ENCODE measurements at places on chromosomes 6 and 20.

DNA sequence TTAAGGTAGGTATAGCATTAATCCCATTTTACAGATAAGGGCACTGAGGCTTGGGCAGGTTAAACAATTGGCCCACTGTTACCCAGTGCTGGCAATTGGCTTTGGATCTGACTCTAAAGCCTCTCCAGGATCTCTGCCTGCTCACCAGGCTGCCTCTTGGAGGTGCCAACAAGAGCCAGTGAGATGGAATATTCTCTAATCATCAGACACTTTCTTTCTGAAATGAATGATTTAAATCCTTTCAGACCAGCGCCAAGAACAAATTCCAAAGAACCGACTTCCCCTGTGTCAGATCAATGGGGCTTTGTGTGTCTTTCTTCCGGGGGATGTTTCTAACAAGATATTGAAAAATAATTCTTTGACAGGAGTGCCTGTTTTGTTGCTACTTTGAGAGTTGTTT is 23.6 kb downstream of the CYP39A1 start:
- no peak for DNase-seq

DNA sequence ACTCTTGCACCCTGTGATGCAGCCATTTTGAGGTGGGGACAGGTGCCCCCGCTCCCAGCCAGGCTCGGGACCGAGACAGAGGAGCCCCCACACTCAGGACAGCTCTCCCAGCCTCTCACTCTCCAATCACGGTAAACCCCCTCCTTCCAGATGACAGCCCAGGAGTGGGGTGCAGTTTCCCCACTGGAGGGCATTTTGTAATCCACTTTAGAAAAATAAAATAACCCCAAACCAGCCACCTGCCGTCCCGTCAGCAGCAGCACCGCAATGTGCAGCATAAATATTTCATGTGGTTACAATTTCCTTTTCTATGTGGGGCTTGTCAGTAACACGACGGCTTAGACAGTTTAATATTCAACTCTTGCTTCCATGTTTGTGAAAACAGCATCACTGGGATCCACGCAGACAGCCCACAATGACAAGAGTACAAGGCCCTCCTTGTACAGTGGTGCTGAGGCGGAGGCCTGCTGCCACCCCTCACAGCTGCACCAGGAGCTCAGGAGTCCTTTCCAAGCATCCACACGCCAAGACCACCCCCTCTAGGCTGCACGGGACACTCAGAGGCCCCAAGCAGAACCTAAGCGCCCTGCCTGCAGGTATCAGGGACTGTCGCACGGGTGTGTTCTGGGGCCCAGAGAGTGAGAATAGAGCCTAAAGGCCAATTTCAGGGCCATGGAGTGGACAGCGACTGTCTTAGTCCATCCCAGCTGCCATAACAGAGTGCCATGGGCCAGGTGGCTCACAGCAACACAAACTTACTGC is 116.7 kb downstream of the JPH2 start:
- peak; percentile 59 for DNase-seq

- no peak for DNase-seq
These were observed 8.5 kb downstream of the MTCH1 start for GRCh38 chr6:36977470-36977941.

- no peak for DNase-seq
These were observed 15.6 kb upstream of the UBE2V1 start for GRCh38 chr20:50128520-50128905.

- no peak for DNase-seq
These were observed 862.7 kb upstream of the FLRT3 start for GRCh38 chr20:15200147-15200565.

GRCh38 chr6:80094017-80094416 is 12.5 kb upstream of the BCKDHB start:
- DNase-seq = no peak

- no peak for DNase-seq
These were observed 16.9 kb upstream of the GOPC start for GRCh38 chr6:117619178-117619577.

DNA sequence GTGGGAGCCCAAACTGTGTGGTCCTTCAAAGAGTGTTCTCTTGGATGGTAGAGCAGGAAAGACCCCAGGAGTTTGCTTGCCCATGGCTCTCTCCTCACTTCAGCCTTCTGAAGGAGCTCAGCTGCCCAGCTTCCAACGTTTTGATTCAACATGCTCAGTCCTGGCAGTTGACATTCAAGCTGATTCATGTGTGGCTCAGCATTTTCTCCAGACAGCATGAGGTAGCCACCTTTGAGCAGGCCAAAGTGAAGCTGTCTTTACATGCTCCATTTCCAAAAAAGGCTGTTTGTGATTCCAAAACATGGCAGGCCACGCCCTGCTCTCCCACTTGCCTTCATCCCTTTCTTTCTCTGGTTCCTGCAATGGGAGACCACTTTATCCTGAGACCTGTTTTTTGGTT is 280.2 kb downstream of the TBC1D7 start:
- DNase-seq = no peak

GRCh38 chr6:118808793-118809638 is 84.9 kb upstream of the ASF1A start:
- DNase-seq = no peak

- DNase-seq = no peak
These were observed 5.3 kb downstream of the ACSS2 start for GRCh38 chr20:34881689-34882088.

GRCh38 chr6:17656092-17656491 is 50.6 kb downstream of the NUP153 start:
- DNase-seq = no peak

DNA sequence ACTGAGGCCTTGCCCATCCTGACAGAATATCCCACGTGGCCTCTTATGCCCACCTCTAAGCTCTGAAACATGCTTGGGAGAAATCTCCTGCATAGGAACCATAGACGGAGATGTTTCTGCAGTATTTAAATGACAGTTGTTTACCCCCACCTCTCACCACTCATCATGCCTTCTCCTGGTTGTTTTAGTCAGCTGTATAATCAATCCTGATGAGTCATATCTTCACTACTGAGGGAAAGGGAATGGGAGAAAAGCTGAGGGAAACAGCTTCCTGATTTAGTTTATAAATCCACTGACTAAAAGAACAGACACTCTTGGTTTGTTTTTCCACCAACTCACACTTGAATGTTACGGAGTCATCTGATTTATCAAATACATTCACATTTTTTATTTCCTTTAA is 113.2 kb upstream of the TENT5A start:
- no peak for DNase-seq

DNA sequence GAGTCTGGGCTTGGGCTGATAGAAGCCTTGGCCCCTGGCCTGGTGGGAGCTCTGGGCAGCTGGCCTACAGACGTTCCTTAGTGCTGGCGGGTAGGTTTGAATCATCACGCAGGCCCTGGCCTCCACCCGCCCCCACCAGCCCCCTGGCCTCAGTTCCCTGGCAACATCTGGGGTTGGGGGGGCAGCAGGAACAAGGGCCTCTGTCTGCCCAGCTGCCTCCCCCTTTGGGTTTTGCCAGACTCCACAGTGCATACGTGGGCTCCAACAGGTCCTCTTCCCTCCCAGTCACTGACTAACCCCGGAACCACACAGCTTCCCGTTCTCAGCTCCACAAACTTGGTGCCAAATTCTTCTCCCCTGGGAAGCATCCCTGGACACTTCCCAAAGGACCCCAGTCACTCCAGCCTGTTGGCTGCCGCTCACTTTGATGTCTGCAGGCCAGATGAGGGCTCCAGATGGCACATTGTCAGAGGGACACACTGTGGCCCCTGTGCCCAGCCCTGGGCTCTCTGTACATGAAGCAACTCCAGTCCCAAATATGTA is 957 bp upstream of the VEGFA start:
- peak; percentile 91 for DNase-seq

DNA sequence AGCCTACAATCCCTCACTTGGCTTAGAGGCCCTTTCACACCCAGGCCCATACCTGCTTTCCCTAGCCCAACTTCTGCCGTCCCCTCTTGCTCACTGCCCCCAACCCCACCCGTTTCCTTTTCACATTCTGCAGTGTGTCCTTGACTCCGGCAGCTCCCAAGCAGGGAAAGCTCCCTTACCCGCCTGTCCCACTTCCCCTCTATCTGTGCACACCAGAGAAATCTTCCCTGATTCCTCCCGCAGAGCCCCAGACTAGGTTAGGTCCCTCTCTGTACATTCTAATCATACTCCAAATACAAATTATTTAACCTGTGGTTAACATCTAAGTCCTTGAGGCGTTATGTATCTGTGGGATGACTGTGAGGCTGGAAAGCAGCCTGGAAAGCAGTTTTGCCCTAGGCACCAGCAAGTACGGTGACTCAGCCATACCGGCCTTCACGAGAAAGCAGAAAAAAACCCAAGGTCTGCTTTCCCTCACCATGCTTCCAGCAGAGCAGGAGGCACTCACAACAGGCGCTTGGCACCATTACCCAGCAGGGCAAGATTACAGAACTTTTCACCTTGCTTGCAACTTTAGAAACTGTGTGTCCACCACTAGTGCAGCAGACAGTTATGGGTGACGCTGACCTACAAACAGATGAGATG is 22.3 kb downstream of the ELOVL5 start:
- no peak for DNase-seq

GRCh38 chr6:132443206-132443605 is 41.9 kb upstream of the MOXD1 start:
- no peak for DNase-seq

DNA sequence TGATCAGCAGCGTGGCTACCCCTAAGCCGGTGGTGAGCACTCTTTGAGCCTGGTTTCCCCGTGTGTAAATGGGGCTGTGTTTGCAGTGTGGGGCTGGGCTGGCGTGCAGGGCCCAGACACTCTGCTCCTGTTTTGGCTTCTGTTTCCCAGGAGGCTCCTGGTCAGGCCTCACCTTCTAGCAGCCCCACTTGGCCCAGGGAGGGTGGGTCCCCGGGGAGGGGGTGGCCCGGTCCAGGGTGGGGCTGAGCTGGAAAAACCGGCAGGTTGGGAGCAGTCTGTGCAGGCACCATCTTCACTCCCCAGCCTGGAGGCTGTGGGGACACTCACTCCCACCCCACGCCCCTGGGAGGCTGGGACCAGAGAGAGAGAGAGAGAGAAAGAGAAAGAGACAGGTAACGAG is 25.3 kb downstream of the CEBPB start:
- DNase-seq = no peak

DNA sequence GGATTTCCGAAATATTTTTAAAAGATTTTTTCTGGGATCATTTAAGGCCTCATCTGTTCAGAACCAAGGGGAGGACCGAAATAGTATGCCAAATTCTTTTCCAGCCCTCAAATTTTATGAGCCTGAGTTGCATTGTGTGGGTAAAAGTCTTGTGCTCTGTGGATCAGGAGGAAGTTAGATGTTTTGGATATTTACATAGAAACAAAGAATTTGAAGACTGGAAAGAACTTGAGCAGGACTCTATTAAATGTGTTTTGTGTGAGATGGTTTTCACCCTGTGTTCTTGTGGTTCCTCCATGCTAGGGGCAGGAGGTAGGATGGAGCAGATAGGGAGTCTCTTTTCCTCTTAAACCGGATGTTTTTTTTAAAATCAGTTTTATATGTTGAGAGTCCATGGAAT is 329.1 kb downstream of the LAMA2 start:
- no peak for DNase-seq

DNA sequence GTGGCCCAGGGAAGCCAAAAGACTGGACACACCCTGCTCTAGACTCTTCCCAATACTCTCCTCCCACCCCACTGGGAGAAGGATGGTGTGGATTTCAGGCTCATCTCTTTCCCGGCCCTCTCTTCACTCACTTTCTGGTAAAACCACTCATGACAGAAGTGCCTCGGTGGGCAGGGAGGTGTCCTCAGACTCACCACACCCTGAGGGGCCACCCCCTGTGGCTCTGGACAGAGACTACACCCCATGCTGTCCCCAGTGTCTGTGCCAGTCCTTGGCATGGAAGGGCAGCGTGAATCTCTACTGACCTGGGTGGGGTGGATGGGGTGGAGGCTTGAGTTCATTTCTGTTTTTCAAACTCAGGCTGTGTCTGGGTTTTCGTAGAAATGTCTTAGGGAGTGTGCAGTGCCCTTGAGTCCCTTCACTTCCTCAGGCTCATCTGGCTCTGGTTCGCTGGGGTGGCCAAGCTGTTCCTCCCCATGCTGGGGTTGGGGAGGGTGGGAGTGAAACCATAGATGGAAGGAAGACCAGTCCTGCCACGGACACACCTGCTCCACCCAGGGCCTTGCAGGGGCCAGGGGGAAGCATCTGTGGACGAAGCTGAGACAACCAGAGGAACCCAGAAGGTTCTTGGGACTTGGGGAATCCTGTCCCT is 59.1 kb downstream of the EZR start:
- no peak for DNase-seq

GRCh38 chr20:10665791-10666190 is 8.0 kb downstream of the JAG1 start:
- DNase-seq = no peak

DNA sequence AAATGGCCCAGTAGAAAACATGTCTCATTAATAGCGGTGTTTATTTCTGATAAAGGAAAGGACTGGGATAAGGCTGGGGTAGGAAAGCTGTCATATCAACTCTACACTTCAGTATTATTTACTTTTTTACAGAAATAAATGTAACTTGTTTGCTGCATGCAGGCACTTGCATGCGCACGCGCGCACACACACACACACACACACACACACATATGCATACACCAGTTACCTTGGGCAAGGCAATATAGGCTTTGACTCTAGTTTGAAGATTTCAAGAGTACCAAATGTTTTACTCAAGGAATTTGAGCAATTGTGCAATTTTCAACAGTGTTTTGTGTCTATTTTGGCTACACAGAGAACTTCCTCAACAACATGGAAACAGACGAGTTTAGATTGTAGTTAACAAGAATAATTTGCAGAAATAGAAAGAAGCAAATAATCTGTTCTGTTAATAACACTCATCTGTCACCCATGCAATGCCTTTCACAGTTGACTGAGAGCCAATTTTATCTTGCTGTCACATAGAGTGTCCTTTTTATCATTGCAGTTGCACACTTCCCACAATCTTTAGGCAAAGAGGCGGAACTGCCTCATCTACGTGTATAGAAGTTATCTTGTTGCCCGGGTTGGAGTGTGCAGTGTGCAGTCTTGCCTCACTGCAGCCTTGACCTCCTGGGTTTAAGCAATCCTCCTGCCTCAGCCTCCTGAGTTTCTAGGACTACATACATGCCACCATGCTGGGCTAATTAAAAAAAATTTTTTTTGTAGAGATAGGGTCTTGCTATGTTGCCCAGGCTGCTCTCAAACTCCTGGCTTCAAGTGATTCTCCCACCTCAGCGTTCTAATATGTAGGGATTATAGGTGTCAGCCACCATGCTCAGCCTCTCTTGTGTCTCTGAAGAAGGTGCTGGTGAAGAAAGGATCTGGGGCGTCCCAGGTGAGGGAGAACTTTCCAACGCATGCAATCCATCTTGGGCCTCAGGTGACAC is 74.8 kb upstream of the SHLD1 start:
- no peak for DNase-seq

- peak; percentile 81 for DNase-seq
These were observed 41.5 kb upstream of the ADGRF1 start for GRCh38 chr6:47083586-47084047.

GRCh38 chr6:14851281-14851680 is 394.6 kb upstream of the JARID2 start:
- no peak for DNase-seq

GRCh38 chr20:53352727-53353440 is 240.8 kb downstream of the ZNF217 start:
- no peak for DNase-seq

Measured in left forelimb (tissue), 1 donor.